Thyroid gland (tissue), 4 donors: ENCODE measurements at places on chromosomes 3 and 15. TPM values are rescaled to one million over a fixed set of nuclear protein-coding genes. Genes with fewer than 3 reads are reported as not detected.

PIGB gene
- 12.9 TPM for total RNA-seq

SPATA12 gene
- total RNA-seq, result not detected

EFHB gene
- 2.6 TPM for total RNA-seq

SEMA5B gene
- total RNA-seq, result 0.59 TPM

ACP3 gene
- total RNA-seq, result 7.9 TPM

KCNH8 gene
- total RNA-seq, result 0.40 TPM

CLRN1 gene
- total RNA-seq, result not detected

DNA sequence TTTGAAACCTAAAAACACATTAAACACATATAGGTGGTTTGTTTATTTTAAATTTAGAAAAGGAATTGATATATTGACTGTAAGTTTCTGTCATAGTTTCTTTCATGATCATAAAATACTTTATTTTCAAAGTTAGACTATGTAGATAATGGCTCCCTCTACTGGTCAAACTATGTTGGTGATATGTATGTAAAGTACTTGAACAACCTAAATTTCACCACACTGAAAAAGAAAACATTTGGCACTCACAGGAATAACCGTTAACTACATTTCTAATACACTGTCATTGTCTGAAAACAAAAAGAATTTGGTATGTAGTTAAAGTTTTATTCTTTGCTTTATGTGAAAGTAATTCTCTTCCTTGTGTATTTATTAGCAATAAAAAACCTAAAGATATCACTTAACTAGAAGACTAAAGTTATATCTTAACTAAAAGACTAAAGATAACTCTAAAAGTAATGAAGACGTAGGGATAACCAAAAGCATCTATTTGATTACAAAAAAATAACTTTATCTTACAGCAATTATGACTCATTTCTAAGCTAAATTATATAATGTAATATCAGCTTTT, 427.5 kb downstream of the VGLL3 start:
- no peak overlapping the region for H3K4me3 ChIP-seq
- no peak for DNase-seq
- H3K36me3 ChIP-seq, result no peaks in the 10 kb centered on the region
- H3K27ac ChIP-seq, result no peak overlapping the region
- H3K4me1 ChIP-seq, result no peaks in the 10 kb centered on the region

GRCh38 chr3:149019580-149019979, 28.2 kb downstream of the GYG1 start:
- no peak overlapping the region for H3K4me3 ChIP-seq
- no peaks in the 10 kb centered on the region for H3K4me1 ChIP-seq
- peaks cover 5% of the 10 kb centered on the region for H3K36me3 ChIP-seq
- DNase-seq, result no peak
- no peaks in the 10 kb centered on the region for H3K27me3 ChIP-seq
- no peak overlapping the region for H3K27ac ChIP-seq

DNA sequence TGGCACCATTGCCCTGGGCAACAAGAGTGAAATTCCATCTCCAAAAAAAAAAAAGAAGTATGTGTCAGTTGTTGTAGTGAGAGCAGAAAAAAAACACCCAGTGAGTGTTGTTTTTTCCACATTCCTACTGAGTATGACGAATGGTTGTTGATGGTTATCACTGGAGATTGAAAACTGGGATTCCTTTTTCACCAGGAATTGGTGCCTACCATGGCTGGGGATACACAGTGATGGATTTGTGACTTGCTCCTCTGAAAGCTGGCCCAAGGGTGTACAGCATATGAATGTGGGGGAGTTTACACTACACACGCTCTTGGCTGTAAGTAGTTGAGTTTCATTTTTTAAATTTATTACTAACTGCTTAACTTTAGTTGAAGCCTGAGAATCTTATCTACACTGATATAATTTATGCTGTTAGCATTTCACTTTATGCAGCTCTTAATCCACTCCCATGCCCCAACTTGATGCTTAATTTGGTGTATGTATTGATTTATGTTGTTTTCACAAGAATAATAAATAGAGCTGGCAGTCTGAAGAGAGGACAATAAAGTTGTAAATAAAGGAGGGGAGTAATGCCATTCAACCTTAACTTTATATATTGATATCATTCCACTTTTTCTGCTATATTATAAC, 56.0 kb upstream of the MME start:
- no peak overlapping the region for H3K27ac ChIP-seq
- no peak for DNase-seq
- H3K36me3 ChIP-seq, result no peaks in the 10 kb centered on the region
- H3K27me3 ChIP-seq, result no peaks in the 10 kb centered on the region
- no peak overlapping the region for H3K4me3 ChIP-seq

GRCh38 chr3:142481196-142481595, 33.4 kb upstream of the XRN1 start:
- DNase-seq, result no peak
- peaks cover 18% of the 10 kb centered on the region for H3K36me3 ChIP-seq
- no peaks in the 10 kb centered on the region for H3K4me1 ChIP-seq
- no peak overlapping the region for H3K4me3 ChIP-seq

- H3K27me3 ChIP-seq, result no peaks in the 10 kb centered on the region
- no peak overlapping the region for H3K4me3 ChIP-seq
- no peaks in the 10 kb centered on the region for H3K36me3 ChIP-seq
- H3K4me1 ChIP-seq, result peaks cover 53% of the 10 kb centered on the region
Measured at GRCh38 chr15:58443308-58443707, 11.5 kb downstream of the LIPC start.

GRCh38 chr15:73972984-73973682, 19.0 kb downstream of the STOML1 start:
- DNase-seq, result peak; percentile 87
- H3K36me3 ChIP-seq, result no peaks in the 10 kb centered on the region

GRCh38 chr3:145224886-145225285, 936.1 kb downstream of the PLOD2 start:
- H3K4me3 ChIP-seq, result no peak overlapping the region
- no peaks in the 10 kb centered on the region for H3K27me3 ChIP-seq
- H3K4me1 ChIP-seq, result no peaks in the 10 kb centered on the region
- no peaks in the 10 kb centered on the region for H3K36me3 ChIP-seq
- no peak for DNase-seq

- no peaks in the 10 kb centered on the region for H3K27me3 ChIP-seq
- no peak overlapping the region for H3K4me3 ChIP-seq
- no peak overlapping the region for H3K27ac ChIP-seq
- no peak for DNase-seq
Measured at GRCh38 chr3:7015683-7016440, 154.9 kb downstream of the GRM7 start.

- H3K27ac ChIP-seq, result no peak overlapping the region
- no peaks in the 10 kb centered on the region for H3K4me1 ChIP-seq
- no peaks in the 10 kb centered on the region for H3K27me3 ChIP-seq
- no peak for DNase-seq
Measured at GRCh38 chr3:27078246-27078913, 290.8 kb downstream of the NEK10 start.

- no peak for DNase-seq
- no peak overlapping the region for H3K4me3 ChIP-seq
- H3K36me3 ChIP-seq, result no peaks in the 10 kb centered on the region
- no peaks in the 10 kb centered on the region for H3K27me3 ChIP-seq
- no peak overlapping the region for H3K27ac ChIP-seq
- H3K4me1 ChIP-seq, result no peaks in the 10 kb centered on the region
Measured at GRCh38 chr3:89238846-89239245, 131.4 kb downstream of the EPHA3 start.

- H3K27ac ChIP-seq, result no peak overlapping the region
- no peaks in the 10 kb centered on the region for H3K27me3 ChIP-seq
- H3K4me1 ChIP-seq, result no peaks in the 10 kb centered on the region
- H3K36me3 ChIP-seq, result peaks cover 5% of the 10 kb centered on the region
- H3K4me3 ChIP-seq, result no peak overlapping the region
Measured at GRCh38 chr3:185647134-185647879, 61.2 kb downstream of the SENP2 start.

- no peaks in the 10 kb centered on the region for H3K27me3 ChIP-seq
- H3K27ac ChIP-seq, result peak overlapping the region; percentile 52
- peaks cover 14% of the 10 kb centered on the region for H3K36me3 ChIP-seq
- peaks cover 37% of the 10 kb centered on the region for H3K4me1 ChIP-seq
Measured at GRCh38 chr15:74857671-74858368, 14.9 kb upstream of the ULK3 start.

DNA sequence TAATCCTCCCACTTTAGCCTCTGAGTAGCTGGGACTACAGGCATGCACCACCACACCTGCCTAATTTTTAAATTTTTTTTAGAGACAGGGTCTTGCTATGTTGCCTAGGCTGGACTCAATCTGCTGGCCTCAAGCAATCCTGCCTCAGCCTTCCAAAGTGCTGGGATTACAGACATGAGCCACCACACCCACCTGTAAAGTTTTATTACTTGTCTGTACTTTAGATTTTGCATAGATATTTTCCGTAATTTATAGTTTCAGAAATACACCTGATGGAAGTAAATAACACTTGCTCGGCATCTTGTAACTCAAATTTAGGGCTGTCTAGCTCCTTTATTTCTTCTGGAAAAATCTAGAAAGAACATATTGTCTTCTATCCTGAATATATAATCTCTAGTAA, 5.8 kb downstream of the DZIP3 start:
- H3K27ac ChIP-seq, result no peak overlapping the region
- no peak for DNase-seq
- H3K4me3 ChIP-seq, result no peak overlapping the region
- no peaks in the 10 kb centered on the region for H3K36me3 ChIP-seq
- H3K27me3 ChIP-seq, result no peaks in the 10 kb centered on the region

DNA sequence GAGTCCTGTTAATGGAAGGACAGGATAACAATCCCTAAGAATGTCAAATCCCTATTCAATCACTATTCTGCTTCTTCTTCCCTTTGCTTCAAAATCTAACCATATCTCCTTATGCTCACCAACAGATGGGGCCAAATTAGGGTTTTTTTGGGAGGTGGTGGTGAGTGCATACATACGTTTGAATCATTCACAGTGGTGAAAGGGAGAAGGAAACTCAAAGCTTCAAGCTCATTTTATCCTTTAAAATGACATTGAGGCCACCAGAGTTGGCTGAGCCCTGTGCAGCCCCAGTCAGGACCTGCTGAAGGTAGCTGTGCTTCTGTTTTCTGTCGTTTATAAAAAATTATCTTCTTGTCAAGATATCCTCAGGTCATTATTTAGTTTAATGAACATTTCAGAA, 607.5 kb upstream of the AGTR1 start:
- no peak for DNase-seq
- no peaks in the 10 kb centered on the region for H3K27me3 ChIP-seq
- no peaks in the 10 kb centered on the region for H3K36me3 ChIP-seq
- no peak overlapping the region for H3K27ac ChIP-seq
- no peak overlapping the region for H3K4me3 ChIP-seq

GRCh38 chr15:86040356-86041033, 39.2 kb upstream of the AGBL1 start:
- H3K4me3 ChIP-seq, result no peak overlapping the region
- no peaks in the 10 kb centered on the region for H3K27me3 ChIP-seq
- H3K36me3 ChIP-seq, result no peaks in the 10 kb centered on the region
- H3K4me1 ChIP-seq, result no peaks in the 10 kb centered on the region
- no peak overlapping the region for H3K27ac ChIP-seq

GRCh38 chr15:93524432-93524831, 435.4 kb upstream of the RGMA start:
- no peaks in the 10 kb centered on the region for H3K4me1 ChIP-seq
- no peak overlapping the region for H3K27ac ChIP-seq
- no peak overlapping the region for H3K4me3 ChIP-seq
- no peak for DNase-seq

- no peak overlapping the region for H3K4me3 ChIP-seq
- DNase-seq, result no peak
- H3K27ac ChIP-seq, result no peak overlapping the region
Measured at GRCh38 chr3:48652923-48653715, 9.6 kb downstream of the CELSR3 start.

DNA sequence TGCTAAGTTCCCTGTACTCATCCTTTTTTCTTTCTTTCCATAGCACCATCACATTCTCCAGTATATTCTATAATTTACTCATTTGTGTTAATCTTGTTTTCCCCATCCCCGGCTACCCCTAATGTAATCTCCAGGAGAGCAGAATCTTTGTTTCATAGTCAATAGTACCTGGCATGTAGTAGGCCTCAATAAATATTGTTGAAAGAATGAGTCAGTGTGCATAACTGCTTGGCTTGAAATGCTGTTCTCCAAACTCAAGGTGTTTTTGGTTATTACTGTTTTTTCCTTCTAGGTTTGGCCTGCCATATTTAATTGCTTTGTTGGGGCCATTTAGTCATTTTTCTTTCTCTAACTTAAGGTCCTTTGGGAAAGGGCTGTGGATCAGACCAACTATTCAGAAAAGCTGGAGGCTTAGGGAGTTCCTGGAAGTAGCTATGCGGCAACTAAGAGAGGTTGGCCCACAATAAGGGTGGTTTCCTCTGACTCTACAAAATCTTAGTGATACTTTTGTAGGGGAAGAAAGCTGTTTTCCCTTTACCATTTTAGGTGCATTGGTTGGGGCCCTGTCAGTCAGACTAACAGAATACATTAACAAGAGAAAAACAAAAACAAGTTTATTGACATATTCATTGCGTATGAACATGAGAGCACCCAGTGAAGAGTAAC, 28.4 kb downstream of the KAT2B start:
- no peak for DNase-seq
- no peak overlapping the region for H3K27ac ChIP-seq
- H3K4me1 ChIP-seq, result peaks cover 30% of the 10 kb centered on the region
- H3K36me3 ChIP-seq, result no peaks in the 10 kb centered on the region
- H3K4me3 ChIP-seq, result no peak overlapping the region

- no peaks in the 10 kb centered on the region for H3K27me3 ChIP-seq
- DNase-seq, result no peak
- H3K4me1 ChIP-seq, result no peaks in the 10 kb centered on the region
- no peak overlapping the region for H3K27ac ChIP-seq
- H3K4me3 ChIP-seq, result no peak overlapping the region
Measured at GRCh38 chr3:188916934-188917401, 254.8 kb upstream of the TPRG1 start.

- H3K27me3 ChIP-seq, result no peaks in the 10 kb centered on the region
- no peak for DNase-seq
- H3K4me1 ChIP-seq, result peaks cover 8% of the 10 kb centered on the region
- no peak overlapping the region for H3K4me3 ChIP-seq
- no peak overlapping the region for H3K27ac ChIP-seq
Measured at GRCh38 chr3:35929158-35929557, 289.8 kb downstream of the ARPP21 start.

- no peak for DNase-seq
- no peak overlapping the region for H3K27ac ChIP-seq
- H3K4me1 ChIP-seq, result no peaks in the 10 kb centered on the region
- H3K27me3 ChIP-seq, result no peaks in the 10 kb centered on the region
- no peaks in the 10 kb centered on the region for H3K36me3 ChIP-seq
- no peak overlapping the region for H3K4me3 ChIP-seq
Measured at GRCh38 chr15:51766341-51766740, 14.9 kb downstream of the TMOD2 start.

DNA sequence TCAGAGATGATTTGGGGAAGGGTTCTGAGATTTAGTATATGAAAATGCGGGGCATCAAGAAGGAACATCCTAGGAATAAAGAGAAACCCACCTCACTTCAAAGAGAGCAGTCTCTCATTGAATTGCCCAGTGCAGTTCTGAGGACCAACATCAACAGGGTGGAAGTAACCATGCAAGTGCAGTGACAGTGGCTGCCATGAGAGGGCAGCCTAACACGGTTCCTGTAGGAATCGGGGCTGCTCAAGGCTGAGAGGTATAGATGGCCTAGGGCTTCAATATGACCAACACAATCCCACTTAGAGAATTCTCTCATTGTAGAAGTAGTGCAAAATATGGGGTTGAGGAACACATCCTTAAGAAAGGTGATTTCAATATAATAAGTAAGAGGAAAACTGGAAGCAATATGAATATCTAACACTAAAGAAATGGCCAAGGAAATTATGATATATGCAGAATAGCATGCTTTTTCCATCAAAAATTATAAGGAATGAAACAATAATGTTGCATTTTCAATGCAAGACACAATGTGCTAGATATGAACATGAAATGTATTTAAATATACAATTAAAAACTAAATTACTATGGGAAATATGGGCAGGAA, 51.1 kb upstream of the ARRDC4 start:
- H3K36me3 ChIP-seq, result no peaks in the 10 kb centered on the region
- no peak overlapping the region for H3K4me3 ChIP-seq
- no peak overlapping the region for H3K27ac ChIP-seq
- H3K27me3 ChIP-seq, result no peaks in the 10 kb centered on the region
